ENCODE measurements at places on chromosomes 16 and 17. TPM values are rescaled to one million over a fixed set of nuclear protein-coding genes. Genes with fewer than 3 reads are reported as not detected.

Gene RPS15A
- total RNA-seq = 2,787 TPM

DNA sequence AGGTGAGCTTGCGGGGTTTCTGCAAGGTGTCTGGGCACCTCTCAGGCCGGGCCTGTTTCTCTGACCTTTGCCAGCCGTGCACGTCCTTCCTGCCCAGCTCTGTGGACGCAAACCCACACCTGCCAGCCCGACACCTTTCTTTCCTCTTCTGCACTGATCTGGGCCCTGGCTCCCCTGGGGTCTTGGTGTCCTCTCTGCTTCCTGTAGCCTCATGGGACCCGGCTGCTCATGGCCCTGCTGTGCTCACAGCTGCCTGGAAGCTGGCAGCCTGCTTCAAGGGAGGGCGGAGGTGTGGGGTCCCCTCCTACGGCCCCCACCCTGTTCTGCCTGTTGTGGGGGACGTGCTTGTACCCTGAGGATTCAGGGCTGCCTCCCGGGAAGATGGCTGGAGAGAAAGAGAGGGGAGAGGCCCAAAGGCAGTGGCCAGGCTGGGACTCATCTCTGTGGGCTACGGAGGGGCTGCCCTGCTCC lies 342.4 kb downstream of the SEC14L1 start:
- H3K27ac ChIP-seq = no peak overlapping the region
- H3K27me3 ChIP-seq = no peaks in the 10 kb centered on the region
- no peaks in the 10 kb centered on the region for H3K36me3 ChIP-seq
- no peak for DNase-seq
- no peak overlapping the region for H3K4me3 ChIP-seq

Gene NPIPA3
- 3.2 TPM for total RNA-seq

DNA sequence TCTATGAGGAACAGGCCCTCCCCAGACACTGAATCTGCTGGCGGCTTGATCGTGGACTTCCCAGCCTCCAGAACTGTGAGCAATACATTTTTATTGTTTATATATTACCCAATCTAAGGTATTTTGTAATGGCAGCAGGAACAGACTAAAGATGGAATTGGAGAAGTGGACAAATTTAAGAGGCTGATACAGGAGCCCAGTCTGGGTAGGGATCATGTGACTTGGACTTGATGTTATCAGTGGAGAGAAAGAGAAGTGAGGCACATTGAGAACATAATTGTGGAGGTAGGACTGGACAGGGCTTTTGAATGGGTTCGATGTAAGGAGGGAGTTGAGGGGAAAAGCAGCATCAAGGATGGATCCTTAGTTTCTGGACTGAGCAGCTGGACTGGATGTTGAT lies 93.8 kb downstream of the USP31 start:
- H3K4me3 ChIP-seq = no peak overlapping the region
- no peak overlapping the region for H3K27ac ChIP-seq
- no peaks in the 10 kb centered on the region for H3K27me3 ChIP-seq

GRCh38 chr16:69787883-69788282 lies 25.8 kb downstream of the WWP2 start:
- no peaks in the 10 kb centered on the region for H3K36me3 ChIP-seq
- H3K4me1 ChIP-seq = no peaks in the 10 kb centered on the region
- no peaks in the 10 kb centered on the region for H3K27me3 ChIP-seq
- DNase-seq = no peak
